ENCODE measurements at places on chromosomes 2 and 18.

DNA sequence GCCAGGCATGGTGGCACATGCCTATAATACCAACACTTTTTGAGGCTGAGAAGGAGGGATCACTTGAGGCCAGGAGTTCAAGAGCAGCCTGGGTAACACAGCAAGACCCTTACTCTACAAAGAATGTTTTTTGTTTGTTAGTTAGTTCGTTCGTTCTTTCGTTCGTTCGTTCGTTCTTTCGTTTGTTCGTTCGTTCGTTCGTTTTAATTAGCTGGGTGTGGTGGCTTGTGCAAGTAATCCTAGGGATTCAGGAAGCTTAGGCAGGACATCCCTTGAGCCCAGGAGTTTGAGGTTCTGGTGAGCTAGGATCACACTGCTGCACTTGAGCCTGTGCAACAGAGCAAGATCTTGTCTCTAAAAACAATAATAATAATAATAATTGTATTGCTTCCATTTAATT lies 98.7 kb downstream of the MARCO start:
- no peak for DNase-seq

GRCh38 chr2:230995821-230996220 lies at the start of gene SPATA3:
SPATA3 (plus strand) TSS chr2:230996121; CDS start chr2:230996234, 113 bp downstream.
- no peak for DNase-seq

DNA sequence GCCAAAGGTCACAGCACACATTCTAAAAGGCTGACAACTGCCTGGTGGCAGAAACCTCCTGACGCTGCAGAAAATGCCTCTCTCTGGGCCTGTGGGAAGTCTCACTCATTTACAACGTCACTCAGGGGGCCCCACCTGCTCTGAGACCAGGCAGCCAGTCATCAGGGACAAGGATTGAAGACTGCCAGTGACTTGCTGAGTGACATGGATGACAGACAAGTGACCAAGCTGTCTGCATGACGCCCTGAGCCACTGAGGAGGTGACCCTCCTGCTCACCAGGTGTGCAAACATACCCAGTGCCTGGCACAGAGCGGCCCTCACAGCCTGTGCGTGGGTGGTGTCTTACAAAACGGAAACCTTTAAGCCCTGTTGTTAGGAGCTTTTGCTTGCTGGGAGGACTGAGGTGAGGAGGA lies 392.4 kb downstream of the TNS1 start:
- DNase-seq = peak; percentile 5

DNA sequence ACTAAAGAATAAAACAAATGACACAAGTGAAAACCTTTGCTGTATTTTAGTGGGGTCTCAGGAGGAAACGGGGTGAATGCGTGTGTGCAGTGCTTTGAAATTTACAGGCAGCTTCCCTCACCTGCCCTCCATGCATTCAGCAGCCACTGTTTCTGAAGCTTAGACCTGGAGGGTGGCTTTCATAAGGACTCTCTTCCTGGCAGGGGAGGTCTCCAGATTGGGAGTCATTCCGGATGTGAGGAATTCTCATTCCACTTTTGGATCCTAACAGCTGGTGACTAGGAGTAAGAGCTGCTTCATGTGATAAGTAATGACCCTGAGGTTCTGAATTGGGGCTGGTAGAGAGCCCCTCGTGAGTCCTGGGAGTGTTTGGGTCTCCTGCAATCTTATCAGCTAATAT lies 192.5 kb downstream of the SH3BP4 start:
- DNase-seq = no peak

GRCh38 chr18:28284132-28284531 lies 107.2 kb upstream of the CDH2 start:
- DNase-seq = no peak

DNA sequence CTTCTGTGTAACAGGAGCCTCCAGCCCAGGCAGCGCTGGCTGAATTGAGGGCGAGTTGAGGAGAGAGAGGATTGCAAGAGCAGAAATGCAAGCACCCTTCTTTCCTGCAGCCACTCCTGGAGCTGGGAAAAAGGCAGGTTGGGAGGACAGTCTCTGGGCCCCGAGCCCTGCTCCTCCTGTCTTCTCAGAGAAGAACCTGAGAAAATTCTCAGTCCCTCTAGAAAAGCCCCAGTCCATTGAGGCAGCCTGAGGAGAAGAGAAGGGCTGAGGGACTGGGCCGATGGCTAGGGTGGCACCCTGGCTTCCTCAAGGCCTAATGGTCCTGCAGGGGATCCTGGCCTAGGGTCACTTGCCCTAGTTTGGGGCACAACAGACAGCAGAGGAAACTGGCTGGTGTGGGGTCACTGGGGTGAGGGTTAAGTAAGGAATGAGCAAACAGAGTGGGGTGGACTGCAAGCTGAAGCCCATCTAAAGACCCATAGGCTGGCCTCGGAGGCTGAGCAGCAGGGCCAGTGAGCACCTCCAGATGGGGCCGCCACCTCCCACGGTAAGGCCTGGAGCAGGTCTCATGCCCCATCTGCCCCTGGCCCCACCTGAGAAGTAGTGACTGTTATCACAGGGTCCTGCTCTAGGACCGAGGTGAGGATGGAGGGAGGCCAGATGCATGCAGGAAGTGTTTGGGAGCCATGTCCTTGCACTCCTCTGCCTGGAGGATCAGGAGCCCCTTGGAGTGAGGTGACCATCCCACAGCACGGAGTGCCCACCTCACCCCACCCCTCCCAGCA lies 12.4 kb downstream of the CIB4 start:
- no peak for DNase-seq

GRCh38 chr18:51226068-51226467 lies 28.6 kb upstream of the MEX3C start:
- DNase-seq = no peak

DNA sequence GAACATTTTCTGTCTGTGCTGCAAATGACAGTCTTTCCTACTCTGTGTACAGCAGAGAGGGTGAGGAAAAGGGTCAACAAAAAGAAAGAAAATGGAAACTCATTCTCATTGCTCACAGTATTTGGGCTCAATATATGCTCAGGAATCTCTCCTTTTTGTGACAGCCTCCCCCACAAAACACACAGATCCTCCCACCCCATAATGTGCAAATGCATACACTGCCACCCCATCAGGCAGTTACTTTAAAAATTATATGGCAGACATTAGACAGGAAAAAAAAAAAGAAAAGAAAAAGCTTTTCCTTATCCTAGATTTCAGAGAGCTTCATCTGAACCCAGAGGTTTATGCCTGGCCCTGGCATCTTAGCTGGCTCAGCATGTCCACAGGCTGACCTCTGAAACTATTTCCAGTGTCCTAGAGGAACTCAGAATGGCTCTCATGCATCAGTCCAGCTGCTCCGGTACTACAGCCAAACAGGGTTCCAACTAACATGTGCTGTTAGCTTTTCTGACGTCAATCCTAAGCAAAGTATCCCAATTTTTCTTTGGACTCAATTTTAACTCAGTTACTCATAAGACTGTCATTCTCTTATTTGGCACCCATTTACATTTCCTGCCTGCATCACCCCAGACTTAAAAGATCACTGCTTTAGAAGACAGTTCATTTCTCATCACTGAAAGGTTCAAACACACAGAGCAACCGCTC lies 105.9 kb downstream of the RBMS1 start:
- DNase-seq = no peak

GRCh38 chr2:73050121-73050545 lies 21.4 kb downstream of the SFXN5 start:
- no peak for DNase-seq

GRCh38 chr18:45958730-45959129 lies 8.4 kb downstream of the EPG5 start:
- no peak for DNase-seq

GRCh38 chr18:59878644-59879043 lies 21.2 kb upstream of the PMAIP1 start:
- DNase-seq = no peak

- DNase-seq = no peak
These were observed 424.4 kb upstream of the RGPD4 start for GRCh38 chr2:107402330-107402729.

DNA sequence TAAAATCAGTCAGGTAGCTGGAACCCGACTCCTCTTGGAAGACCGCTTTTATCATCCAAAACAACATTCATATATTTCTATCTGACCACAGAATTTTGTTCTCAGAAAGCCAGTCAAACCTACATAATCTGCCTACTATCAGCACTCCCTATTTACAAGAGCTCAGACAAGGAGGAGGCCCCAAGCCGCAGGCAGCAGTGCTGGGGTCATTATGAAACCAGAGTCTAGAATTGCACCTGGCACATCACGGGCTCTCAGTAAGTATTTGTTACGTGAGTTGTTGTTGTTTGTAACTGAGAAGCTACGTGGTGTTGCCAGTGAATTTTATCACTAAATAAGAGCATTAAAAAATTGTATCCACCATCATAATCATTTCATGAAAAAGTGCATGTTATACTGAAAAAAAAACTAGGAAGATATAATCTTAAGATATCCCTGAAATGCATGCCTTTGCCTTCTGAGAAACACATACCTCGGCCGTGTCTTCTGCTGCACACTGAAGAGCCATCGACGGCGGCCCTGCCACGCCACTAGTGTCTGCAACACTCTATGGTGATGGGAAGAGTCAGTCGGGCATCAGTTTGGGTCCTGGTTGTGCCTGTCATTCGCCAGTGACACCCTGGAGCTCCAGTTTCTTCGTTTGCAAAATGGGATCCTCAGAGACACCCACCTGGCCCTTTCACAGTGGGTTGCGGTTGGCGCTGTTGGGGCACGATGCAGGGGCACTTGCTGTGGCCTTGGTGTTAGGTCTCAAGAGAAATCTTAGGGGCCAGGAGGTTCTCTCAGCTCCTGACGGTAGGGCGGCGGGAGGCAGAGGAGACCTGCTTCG lies 505.9 kb downstream of the EIPR1 start:
- DNase-seq = no peak

GRCh38 chr2:37323781-37324535 lies 675 bp downstream of the PRKD3 start:
- DNase-seq = peak; percentile 4

- no peak for DNase-seq
These were observed 35.7 kb upstream of the ACTR3 start for GRCh38 chr2:113854208-113854607.

GRCh38 chr18:55587418-55588110 lies 428 bp downstream of the TCF4 start:
- DNase-seq = no peak

- no peak for DNase-seq
These were observed 95.6 kb downstream of the SP3 start for GRCh38 chr2:173869244-173870229.

DNA sequence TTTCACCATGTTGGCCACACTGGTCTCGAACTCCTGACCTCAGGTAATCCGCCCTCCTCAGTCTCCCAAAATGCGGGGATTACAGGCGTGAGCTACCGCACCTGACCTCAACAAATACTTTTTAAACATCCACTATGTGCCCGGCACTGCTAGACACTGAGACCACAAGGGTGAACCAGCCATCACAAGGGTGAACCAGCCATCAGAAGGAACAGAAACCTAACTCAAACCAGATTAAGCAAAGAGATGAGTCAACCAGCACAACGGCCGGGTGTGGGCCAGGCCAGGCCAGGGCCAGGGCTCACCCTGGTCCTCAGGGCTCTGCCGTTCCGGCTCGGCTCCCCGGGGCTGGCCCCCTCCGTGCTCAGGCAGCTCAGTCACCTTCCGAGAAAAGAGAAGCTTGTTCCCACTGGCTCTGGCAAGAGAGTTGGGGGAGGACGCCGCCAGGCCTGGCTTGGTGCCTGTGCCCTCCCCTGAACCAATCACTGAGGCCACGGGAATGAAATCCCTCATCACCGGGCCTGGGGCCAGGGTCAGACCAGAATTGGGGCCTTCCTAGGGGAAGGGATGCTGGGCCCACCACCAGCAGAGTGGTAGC lies 4.4 kb downstream of the TEX44 start:
- DNase-seq = no peak

GRCh38 chr2:120930864-120931263 lies 195.2 kb downstream of the GLI2 start:
- no peak for DNase-seq

GRCh38 chr18:5961097-5961827 lies 65.9 kb upstream of the TMEM200C start:
- DNase-seq = no peak

GRCh38 chr2:151278487-151278886 lies 11.0 kb downstream of the NMI start:
- no peak for DNase-seq

- no peak for DNase-seq
These were observed 187.6 kb downstream of the DOK6 start for GRCh38 chr18:69588301-69588700.

GRCh38 chr18:58580078-58580477 lies 48.8 kb downstream of the ALPK2 start:
- DNase-seq = no peak

DNA sequence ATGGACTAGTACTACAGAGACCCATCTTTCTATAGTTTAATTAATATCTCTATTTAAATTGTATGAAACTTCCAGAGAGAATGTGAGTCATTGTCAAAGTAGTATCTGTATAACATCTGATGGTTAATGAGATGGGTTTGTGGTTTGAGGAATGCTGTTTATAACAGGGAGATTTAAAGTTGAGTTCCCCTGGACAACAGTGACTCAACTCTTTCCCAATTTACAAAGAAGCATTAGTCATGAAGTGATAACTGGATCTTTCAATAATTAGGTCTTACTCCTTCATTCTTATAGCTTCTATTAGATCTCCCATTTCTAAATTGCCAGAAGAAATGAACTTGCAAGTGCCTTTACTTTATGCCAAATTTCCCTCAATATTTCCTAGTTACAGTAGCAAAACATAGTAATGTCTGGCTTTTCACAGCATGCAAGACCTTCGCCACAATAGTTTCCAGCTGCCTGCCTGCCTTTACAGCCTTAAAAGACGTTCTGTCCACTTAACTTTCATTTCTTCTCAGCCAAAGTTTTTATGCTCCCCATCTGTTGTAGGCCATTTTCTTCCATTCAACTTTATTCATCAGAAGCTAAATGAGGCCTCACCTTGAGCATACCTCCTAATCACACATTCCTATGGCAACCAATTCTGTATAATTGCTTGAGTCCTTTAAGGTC lies 47.7 kb upstream of the WDR75 start:
- DNase-seq = no peak

DNA sequence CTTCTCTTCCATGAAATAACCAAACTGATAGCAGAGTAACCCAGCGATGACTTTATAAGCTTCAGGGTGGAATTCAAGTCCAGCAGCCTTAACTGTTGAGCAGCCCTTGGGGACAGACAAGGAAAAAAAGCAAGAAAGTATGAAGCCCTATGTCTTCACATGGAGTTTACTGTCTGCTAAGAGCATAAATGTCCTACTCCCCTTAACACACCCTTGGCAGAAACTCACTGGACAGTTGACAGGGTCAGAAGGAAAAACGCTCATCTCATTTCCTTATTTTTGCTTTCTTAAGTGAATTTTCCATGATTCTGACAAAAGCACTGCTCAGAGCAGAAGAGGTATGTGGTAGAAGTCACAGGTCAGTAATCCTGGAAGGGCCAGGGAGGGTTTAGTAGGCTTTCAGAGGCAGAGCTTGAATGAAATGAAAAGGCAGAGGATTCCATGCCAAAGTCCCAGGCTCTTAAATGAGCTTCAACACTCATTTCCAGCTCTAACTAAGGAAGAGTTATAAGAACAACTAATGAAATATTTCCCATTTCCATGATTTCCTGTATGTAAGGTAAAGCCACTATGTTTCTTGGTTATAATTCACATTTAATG lies 683.3 kb upstream of the KLHL29 start:
- no peak for DNase-seq

GRCh38 chr2:199883474-199884212 lies 27.4 kb upstream of the C2orf69 start:
- DNase-seq = no peak

GRCh38 chr2:211035548-211036185 lies 479.3 kb downstream of the CPS1 start:
- DNase-seq = no peak

- DNase-seq = no peak
These were observed 14.7 kb downstream of the NCL start for GRCh38 chr2:231449503-231450054.

GRCh38 chr2:218020966-218021535 lies 18.3 kb upstream of the TNS1 start:
- no peak for DNase-seq
